ENCODE measurements at places on chromosomes 1 and 21.

- DNase-seq, result no peak
Measured at GRCh38 chr1:179815641-179816040, 62.0 kb downstream of the TOR1AIP2 start.

DNA sequence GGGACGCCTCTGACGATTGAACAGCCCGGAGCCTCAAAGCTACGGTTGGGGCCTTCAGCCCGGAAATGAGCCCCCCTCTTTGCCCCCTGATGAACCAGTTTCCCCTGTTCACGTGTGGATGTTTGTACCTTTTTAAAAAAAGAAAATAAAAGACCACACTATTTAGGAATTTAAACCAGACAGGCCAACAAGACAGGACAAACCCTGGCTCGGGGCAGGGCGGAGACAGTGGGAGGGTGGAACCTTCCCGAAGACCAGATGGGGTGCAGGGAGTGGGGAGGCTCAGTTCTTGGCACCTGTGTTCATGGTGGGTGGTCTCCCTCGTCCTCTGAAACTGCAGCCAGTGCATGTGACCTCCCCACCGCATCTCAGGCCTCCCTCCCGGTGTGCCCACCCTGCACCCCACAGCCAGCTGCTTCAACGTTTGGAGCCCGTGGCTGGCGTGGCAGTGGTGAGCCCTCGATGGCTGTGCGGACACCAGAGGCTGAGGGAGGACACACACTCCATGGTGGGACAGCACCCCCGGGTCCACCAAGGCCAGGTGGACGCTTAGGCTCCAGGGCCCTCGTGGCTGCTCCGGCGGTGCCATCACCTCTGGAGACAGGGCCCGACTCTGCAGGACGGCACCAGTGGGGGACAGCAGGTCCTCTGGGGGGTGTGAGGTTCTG, 45.6 kb downstream of the COL18A1 start:
- no peak for DNase-seq

- no peak for DNase-seq
Measured at GRCh38 chr1:152141971-152142584, 16.9 kb downstream of the RPTN start.

DNA sequence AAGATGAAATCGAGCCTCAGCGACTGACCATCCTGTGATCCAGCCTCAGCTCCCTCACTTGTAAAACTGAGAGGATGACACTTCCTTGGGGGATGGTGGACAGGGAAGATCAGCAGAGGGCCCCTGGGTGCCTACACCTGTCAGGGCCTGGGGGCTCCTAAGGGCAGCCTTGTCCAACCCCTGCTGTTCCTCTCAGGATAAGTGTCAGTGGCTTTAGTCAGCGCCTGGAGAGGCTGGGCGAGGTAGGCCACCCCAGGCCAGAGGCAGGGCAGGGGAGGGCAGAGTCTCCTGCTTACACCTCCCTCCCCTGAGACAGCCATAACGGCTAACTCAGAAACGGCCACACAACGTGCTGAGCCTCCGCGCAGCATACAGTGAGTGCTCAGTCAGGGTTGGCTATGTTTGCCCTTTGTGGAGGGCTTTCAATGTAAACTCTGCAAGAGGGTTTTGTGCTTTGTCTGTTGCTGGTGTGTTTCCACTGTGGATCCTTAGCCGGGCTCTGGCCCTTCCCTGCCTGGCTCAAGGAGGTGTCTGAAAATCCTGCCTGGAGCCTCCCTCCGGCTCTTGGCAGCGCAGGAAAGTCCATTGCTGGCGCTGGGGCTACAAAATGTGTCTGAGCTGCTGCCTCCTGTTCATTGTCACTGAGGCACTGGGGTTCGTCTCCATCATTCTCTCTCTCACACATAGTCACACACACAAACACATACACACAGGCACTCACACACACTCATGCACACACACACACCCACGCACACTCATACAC, 588.4 kb downstream of the PTPRU start:
- no peak for DNase-seq

DNA sequence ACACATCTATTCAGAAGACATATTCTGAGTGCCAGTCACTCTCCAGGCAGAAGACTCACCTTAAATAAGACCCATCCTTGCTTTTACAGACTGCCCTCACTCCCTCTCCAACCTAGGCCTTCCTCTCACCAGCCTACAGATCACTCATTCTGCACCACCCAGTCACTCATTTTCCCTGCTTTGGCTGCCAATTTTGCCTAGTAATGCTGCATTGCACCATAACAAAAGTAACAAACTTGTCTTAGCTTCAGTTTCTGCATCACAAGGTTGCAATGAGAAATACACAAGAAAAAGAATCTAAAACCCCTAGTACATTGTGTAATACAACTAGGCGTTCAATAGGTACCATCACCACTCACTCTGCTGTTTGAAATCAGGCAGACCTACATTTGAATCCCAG, 292.4 kb downstream of the PLPP3 start:
- DNase-seq, result no peak

GRCh38 chr21:38325216-38325615, 68.4 kb downstream of the KCNJ15 start:
- DNase-seq, result no peak

DNA sequence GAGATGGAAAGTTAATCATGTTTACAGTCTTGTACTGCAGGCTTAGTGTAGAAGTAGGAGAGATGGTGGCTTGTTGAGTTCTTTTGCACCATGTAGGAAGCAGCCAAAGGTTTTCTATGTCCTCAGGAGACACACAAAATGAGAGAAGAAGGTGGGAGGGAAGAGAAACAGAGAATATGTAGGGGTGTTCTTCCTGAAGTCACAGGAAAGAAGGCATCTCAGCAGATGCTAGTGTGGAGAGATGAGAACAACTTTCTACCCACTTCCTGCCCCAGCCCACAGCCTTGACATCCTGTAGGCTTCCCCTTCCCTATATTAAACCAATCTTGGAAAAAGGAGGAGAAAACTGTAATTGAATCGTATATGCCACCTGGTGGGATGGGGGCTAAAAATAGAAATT, 217.0 kb downstream of the S1PR1 start:
- DNase-seq, result no peak

DNA sequence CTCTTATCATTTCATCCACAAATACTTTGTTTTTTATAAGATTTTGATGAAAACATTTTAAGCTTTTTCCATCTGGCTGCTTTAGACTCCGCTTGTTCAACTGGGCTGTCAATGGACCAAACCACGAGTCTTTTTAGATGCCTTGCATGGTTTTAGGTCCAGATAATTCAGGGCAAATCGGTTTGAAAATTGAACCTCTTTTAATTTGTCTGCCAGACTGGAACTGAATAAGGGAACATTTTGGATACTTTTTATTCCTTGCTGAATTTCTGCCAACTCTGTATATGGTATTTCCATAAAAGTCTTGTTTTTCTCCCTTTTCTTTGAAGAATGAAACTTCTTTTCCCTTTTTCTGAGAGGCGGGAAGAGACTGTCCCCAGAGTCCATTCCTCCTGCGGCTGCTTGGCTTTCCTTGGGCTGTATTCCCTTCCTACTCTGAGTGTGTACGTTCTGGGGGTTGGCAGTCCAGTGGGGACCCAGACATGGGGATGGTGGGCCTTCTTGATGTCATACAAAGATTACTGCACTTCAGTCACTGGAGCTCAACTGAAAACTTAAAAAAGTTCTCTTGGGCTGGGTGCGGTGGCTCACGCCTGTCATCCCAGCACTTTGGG, 46.5 kb upstream of the CNN3 start:
- no peak for DNase-seq

DNA sequence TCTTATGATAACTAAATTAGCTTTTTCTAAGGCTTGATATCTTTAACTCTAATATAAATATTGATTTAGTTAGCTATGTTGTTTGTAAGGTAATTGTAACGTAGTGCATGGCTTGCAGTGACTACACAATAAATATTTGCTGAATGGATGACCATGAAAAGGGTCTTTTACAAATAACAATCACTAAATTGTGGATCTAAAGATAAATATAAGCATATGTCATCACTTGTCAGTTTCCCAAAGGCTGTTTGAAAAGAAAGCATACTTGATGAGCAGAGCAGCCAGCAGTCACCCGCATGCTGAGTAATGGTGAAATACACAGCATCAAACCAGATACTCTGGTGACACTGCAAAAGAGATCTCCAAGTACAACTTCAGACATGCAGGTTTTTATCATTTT, 92.5 kb upstream of the FMN2 start:
- no peak for DNase-seq

- no peak for DNase-seq
Measured at GRCh38 chr1:228863776-228864175, 128.5 kb downstream of the RHOU start.

GRCh38 chr1:72280131-72280530, 2.2 kb downstream of the NEGR1 start:
- no peak for DNase-seq

GRCh38 chr1:116990612-116991151, 10.9 kb upstream of the CD101 start:
- DNase-seq, result no peak

DNA sequence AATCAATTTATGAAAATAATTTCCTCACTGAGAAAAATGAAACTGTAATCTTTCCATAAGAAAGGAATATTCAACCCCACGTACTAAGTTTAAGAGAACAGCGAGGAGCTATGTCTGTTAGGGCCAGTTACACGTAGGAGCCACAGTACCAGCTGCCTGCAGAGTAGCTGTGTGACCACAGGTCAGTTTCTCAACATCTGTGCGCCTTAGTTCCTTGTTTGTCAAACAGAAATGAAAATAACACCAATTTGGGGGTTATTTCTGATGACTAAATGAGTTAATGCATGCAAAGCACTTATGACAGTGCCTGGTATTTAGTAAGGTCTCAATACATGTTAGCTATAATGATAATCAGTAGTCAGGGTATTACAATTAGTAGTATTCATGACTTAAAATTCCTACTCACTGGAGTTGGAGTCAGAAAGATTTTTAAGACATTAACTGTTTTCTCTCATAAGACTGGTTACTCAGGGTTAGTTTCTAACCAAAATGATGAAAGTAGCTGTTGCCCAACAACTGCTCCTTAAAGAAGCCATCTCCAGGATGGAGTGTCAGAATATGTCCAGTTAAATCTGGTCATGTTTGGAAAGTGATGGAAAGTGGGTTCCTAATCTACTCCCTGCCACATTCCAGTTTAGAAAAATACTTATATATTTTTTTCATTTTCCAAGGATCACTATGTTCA, 85.8 kb upstream of the ZNF648 start:
- DNase-seq, result no peak

DNA sequence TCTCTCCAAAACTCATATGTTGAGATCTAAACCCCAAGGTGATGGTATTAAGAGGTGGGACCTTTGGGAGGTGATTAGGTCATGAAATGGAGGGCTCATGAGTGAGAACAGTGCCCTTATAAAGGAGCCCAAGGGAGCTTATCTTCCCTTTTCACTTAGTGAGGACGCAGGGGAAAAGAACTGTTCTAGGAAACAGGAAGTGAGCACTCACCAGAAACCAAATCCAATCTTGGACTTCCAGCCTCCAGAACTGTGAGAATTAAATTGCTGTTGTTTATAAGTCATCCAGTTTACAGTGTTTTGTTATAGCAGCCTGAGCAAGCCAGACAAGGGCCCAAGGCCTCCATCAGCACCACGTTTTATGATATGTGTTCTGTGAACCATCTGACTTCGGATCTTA, 60.3 kb upstream of the LRRC8D start:
- DNase-seq, result no peak

- no peak for DNase-seq
Measured at GRCh38 chr1:42318601-42319000, 16.4 kb downstream of the FOXJ3 start.

DNA sequence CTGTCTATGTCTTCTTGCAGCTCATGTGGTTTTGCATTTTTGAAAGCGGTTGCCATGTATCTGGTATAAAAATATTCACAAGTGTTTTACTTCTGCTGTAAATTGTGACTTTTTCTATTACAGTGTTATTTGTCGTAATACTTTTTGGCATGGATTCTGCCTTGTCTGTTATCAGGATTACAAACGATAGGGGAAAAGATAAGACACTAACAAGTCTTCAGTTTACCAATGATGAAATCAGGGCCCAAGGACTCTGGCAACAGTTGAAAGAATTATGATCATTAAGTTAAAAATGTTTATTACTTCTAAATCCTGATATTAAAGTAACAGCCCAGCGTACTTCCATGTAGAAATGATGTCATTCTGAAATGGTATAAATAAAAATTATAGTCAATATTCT, 298.8 kb downstream of the KIF26B start:
- no peak for DNase-seq
